ENCODE measurements at places on chromosomes 13 and 19.

DNA sequence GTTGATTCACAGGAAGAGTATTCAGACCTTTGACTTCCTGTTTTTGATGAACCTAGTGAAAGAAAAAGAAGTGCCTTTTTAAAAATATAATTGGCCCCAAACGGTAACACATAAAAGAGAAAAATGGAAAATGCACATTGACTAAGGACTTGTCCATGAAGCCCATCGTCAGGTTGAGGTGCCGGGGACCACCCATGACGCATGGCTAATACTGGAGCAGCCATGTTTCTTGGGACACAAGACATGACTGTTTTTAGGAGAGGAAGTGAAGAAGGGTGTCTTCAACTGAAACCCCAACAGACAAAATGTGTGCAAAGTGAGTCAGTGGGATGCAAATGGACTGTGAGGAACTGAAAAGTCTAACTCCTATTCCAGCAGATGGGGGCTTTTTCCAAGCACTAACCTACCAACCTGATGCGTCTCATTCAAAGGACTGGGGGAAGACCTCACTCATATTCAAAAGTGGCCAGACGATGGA is 459.4 kb downstream of the FOXO1 start:
- no peak for DNase-seq

GRCh38 chr13:27821566-27821965 is 29.3 kb downstream of the GSX1 start:
- no peak for DNase-seq

- DNase-seq = no peak
Observed at GRCh38 chr19:18768997-18769891, 21.9 kb downstream of the COMP start.

DNA sequence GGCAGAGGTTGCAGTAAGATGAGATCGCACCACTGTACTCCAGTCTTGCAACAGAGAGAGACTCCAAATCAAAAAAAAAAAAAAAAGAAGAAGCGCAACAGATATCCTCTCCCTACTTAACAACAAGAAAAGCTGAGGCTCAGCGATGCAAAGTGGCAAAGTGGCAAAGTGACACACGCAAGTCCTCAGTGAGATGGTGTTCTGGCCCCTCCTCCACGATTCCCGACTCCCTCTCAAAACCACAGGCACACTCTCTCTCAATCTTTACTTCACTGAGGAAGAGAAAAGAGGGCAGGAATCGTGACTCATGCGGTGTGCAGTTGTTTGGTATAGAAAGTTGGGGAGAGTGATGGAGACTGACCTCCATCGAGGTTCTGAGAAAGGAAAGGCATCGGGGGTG is 12.6 kb downstream of the FFAR2 start:
- no peak for DNase-seq

DNA sequence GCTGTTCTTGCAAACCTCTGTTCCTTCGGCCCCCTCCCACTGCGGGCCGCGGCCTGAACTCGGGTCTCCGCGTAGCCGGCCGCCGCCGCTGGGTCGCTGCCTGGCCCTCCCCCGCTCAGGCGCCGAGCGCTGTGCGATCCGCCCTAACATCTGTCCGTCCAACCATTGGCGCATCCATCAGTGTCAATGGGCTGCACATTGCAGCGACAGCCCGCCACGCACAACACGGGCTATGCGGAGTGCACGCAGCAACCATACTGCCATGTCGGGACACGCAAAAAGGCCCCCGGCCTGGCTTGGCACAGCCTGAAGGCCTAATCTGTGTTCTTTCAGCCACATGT is 2.6 kb upstream of the TSHZ3 start:
- no peak for DNase-seq

DNA sequence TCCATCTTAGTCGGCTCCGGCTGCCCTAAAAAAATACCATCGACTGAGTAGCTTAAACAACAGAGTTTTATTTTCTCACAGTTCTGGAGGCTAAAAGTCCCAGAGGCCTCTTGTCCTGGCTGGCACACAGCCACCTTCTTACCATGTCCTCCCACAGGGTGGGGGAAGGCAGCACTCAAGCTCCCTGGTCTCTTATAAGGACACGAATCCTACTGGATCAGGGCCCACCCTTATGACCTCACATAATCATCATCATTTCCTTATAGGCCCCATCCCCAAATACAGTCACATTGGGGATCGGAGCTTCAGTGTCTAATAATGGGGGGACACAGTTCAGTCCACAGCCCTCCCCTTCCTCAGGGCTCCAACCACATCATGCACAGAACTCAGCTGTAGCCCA is 2.6 kb upstream of the TUBA3C start:
- DNase-seq = no peak
